GM23338 (cell line): ENCODE measurements at places on chromosomes 5 and 9. TPM values are rescaled to one million over a fixed set of nuclear protein-coding genes. Genes with fewer than 3 reads are reported as not detected.

DNA sequence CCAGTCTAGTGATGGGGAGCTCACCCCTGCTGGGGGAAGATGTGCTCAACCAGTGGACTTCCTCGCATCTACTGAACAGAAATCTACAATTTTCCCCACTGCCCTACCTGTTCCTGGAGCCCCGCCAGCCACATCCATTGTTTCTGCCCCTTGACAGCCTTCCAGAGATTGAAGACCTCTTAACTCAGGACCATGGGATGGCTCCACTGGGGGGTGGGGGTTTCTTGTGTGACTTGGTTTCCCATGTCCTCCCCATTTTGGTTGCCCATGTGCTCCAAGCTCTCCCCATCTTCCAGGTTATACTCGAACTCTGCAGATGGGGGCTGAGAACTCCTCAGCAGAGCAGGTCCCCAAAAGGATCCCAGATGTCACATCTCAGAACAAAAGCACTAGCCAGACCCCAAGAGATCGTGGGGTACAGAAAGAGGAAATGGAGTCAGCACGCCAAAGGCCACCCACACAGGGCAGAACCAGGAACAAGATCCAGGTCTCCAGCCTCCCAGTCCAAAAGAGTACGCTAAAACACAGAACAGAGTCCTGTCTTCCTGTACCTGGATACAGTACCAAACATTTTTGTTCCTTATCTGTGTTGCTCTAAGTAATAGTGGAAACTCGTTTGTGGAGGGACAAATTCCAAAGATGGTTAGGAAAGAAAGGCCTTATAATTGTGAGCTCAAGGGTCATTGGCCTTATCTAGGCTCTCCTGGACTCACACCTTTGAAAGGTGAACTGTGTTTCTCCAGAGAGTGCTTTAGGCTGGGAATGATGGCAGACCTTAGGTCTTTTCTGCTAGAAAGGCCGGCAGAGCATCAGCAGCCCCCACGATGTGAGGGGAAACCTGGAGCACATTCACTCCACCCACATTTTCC, 15.8 kb downstream of the CORO2A start:
- no peak for DNase-seq

- DNase-seq = no peak
These were observed 928.9 kb upstream of the C9orf72 start for GRCh38 chr9:28502189-28502588.

DNA sequence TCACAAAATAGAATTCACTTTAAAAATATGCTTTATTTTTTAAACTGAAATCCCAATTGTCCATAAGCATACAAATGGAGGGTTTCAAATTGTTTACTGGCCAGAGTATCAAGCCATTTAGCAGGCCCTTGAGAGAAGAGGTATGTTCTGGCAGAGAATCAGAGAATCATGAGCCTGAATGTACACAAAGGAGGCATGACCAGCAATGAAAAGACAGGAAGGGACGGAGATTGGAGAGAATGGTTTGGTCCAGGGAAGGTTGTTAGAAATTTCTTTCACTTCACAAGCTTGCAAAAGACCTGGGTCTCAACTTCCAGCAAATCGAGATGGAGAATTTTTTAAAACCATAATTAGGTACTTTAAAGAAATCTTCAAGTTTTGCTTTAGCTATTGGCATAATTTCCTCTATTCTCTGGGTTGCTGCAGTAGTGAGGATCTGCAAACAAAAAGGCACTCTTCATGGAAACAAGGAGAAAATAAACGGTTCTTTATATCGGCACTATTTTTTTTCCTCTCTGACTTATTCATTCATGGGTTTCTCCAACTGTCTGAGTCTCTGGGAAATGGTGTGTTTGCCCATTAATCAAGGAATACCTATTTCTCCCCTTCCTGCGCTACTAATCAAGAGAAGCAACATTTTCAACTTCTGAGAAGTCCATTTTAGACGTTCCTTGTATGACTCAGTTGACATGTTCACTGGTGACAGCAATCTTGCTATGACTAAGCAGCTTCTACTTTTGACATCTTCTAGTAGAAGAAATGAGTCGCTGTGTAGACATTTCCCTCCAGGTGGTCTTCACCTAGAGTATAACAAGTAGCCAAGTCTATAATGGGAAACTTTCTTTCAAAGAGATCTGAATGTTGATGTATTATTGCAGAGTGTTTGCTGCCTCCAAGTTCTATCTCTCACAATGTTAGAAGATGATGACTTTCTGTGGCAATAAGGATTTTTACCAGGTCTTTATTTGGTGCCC, 23.1 kb upstream of the ERCC6L2 start:
- no peak for DNase-seq

DNA sequence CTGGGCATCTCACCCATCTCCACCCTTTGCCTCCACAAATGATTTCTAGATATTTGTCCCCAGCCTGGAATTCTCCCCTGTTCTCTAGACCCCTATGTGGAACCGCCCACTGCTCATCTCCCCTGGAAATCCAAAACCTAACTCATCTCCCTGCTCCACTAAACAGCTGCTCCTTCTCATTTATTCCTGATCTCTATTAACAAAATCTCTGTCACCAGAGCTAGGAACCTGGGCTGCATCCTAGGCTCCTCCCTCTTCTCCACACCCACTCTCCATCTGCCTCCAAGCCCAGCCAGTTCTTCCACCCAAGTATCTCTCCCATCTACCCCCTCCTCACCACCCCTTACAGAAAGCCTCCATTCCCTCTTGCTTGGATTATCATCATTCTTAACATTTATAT, 24.0 kb upstream of the SYNPO start:
- DNase-seq = no peak

PCDHGC4 gene
- 2.3 and 3.0 TPM in 2 replicates for total RNA-seq

IL9 gene
- total RNA-seq = not detected in 2 replicates

SREK1IP1 gene
- 16.7 and 16.8 TPM in 2 replicates for total RNA-seq

- DNase-seq = no peak
These were observed 7.0 kb downstream of the DOLK start for GRCh38 chr9:128940271-128940921.

DNA sequence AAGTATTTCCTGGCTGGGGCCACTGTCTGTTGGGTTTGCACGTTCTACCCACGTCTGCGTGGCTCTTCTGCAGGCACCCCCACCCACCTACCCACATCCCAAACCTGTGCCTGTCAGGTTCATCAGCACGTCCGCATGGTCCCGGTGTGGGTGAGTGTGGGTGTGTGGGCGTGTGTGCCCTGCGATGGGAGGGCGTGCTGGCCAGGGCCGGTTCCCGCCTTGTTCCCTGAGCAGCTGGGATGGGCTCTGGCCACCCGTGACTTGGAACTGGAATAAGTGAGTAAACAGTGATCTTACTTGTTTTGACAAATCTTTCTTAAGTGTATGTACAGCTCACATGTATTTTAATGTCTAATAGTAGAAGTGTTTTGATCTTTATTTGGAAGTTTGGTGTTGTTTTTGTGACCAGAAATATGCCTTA, 20.4 kb downstream of the ERGIC1 start:
- no peak for DNase-seq

DNA sequence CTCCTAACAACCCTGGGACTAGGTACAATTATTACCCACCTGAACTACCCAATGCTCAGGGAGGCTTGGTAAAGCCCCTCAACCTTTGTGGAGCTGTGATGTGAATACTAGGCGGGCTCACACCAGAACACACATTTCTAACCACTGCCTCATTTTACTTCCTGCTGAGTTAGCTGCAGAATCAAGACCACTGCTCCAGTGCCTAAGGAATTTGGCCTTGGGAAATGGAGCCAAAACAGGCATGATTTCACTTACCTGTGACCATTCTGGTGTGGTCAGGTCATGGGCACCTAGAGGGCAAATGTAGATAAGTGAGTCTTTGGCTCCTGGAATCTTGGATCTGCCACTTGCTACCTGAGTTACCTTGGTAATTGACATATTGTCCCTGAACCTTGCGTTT, 5.2 kb downstream of the WWC1 start:
- no peak for DNase-seq

UGT3A1 gene
- 1.8 and 3.1 TPM in 2 replicates for total RNA-seq
